Uterine smooth muscle cell (primary cell): ENCODE measurements at places on chromosomes 3 and 15. TPM values are rescaled to one million over a fixed set of nuclear protein-coding genes. Genes with fewer than 3 reads are reported as not detected.

The CP gene
- not detected in 2 replicates for total RNA-seq

The MRAS gene
- total RNA-seq, result 39.2 and 73.6 TPM in 2 replicates

The VGLL3 gene
- total RNA-seq, result 11.2 and 25.5 TPM in 2 replicates

The CCDC39 gene
- total RNA-seq, result 0.12 TPM in 1 of 2 replicates, not detected in the other

The GMPS gene
- 58.7 and 104 TPM in 2 replicates for total RNA-seq

The TRH gene
- total RNA-seq, result not detected in 2 replicates

The C2CD4B gene
- 0.25 TPM in 1 of 2 replicates, not detected in the other for total RNA-seq

The FETUB gene
- not detected in 2 replicates for total RNA-seq

The EBLN2 gene
- total RNA-seq, result 5.4 and 7.7 TPM in 2 replicates

The PLOD2 gene
- total RNA-seq, result 149 and 317 TPM in 2 replicates

The APPL1 gene
- 42.6 and 53.6 TPM in 2 replicates for total RNA-seq

The GOLGA6L7 gene
- total RNA-seq, result not detected in 2 replicates

The RSL24D1 gene
- 103 and 136 TPM in 2 replicates for total RNA-seq

The COL6A5 gene
- under 0.01 TPM in 1 of 2 replicates, not detected in the other for total RNA-seq

The HIGD2B gene
- total RNA-seq, result not detected in 2 replicates

The PIGZ gene
- 2.1 and 3.9 TPM in 2 replicates for total RNA-seq

The CACNA2D2 gene
- under 0.01 TPM in 2 replicates for total RNA-seq

The MYZAP gene
- total RNA-seq, result 1.2 and 1.6 TPM in 2 replicates

The RTP1 gene
- total RNA-seq, result not detected in 2 replicates

The SENP5 gene
- total RNA-seq, result 44.4 and 52.4 TPM in 2 replicates

The CELSR3 gene
- total RNA-seq, result 0.89 and 1.00 TPM in 2 replicates

The DPH6 gene
- 11.7 and 27.6 TPM in 2 replicates for total RNA-seq

The IL5RA gene
- not detected in 2 replicates for total RNA-seq

The SYNPR gene
- total RNA-seq, result not detected in 2 replicates

The MIX23 gene
- total RNA-seq, result 31.7 and 48.6 TPM in 2 replicates

The CHRFAM7A gene
- total RNA-seq, result 1.00 and 1.4 TPM in 2 replicates

The GOLGA6L9 gene
- total RNA-seq, result 1.8 and 2.2 TPM in 2 replicates

The PFKFB4 gene
- 9.2 and 14.4 TPM in 2 replicates for total RNA-seq

The EXD1 gene
- 0.11 TPM in 1 of 2 replicates, not detected in the other for total RNA-seq

The CLEC3B gene
- 0.25 TPM in 1 of 2 replicates, not detected in the other for total RNA-seq

The SORD gene
- 12.2 and 12.4 TPM in 2 replicates for total RNA-seq

The MAGEF1 gene
- total RNA-seq, result 32.0 and 34.0 TPM in 2 replicates

The TMEM40 gene
- total RNA-seq, result not detected in 2 replicates

The TLR9 gene
- total RNA-seq, result under 0.01 TPM in 1 of 2 replicates, not detected in the other

The PRKCI gene
- 43.2 and 55.7 TPM in 2 replicates for total RNA-seq

The GREM1 gene
- 94.3 and 684 TPM in 2 replicates for total RNA-seq

The FOXB1 gene
- total RNA-seq, result under 0.01 TPM in 1 of 2 replicates, not detected in the other

The RETNLB gene
- not detected in 2 replicates for total RNA-seq

The INKA1 gene
- 3.7 and 5.4 TPM in 2 replicates for total RNA-seq

The PRTG gene
- 1.5 and 3.1 TPM in 2 replicates for total RNA-seq

The CELF6 gene
- total RNA-seq, result 0.11 and 0.37 TPM in 2 replicates

The QARS1 gene
- 331 and 342 TPM in 2 replicates for total RNA-seq

The TMEM43 gene
- total RNA-seq, result 108 and 111 TPM in 2 replicates

The DUOXA1 gene
- 0.12 TPM in 1 of 2 replicates, not detected in the other for total RNA-seq
